ENCODE measurements at places on chromosomes 16 and 17. TPM values are rescaled to one million over a fixed set of nuclear protein-coding genes. Genes with fewer than 3 reads are reported as not detected.

The BCL6B gene
- 0.18 TPM for total RNA-seq

The OR1E2 gene
- not detected for total RNA-seq

The PDILT gene
- not detected for total RNA-seq

The OR4D1 gene
- not detected for total RNA-seq

The TMEM92 gene
- total RNA-seq = 0.89 TPM

The DUS1L gene
- total RNA-seq = 72.7 TPM

The OTOA gene
- total RNA-seq = not detected

The SMIM36 gene
- not detected for total RNA-seq

The MMP25 gene
- not detected for total RNA-seq

The CES1 gene
- total RNA-seq = 0.58 TPM

The DVL2 gene
- total RNA-seq = 59.5 TPM

The ADORA2B gene
- total RNA-seq = 65.2 TPM

The KIF2B gene
- not detected for total RNA-seq

The SPNS2 gene
- total RNA-seq = not detected

The RCVRN gene
- total RNA-seq = not detected

The KRT23 gene
- 4.3 TPM for total RNA-seq

The FZD2 gene
- 9.8 TPM for total RNA-seq

The ZFP3 gene
- 0.89 TPM for total RNA-seq

The MARVELD3 gene
- not detected for total RNA-seq

The LITAFD gene
- total RNA-seq = not detected

The HOXB1 gene
- not detected for total RNA-seq

The KCNJ18 gene
- not detected for total RNA-seq

The EFCAB5 gene
- total RNA-seq = 0.18 TPM

The PHKB gene
- 29.6 TPM for total RNA-seq

The NECAB2 gene
- 0.86 TPM for total RNA-seq

The ZNF75A gene
- 3.2 TPM for total RNA-seq

The C1QBP gene
- total RNA-seq = 326 TPM

The OSBPL7 gene
- 9.7 TPM for total RNA-seq

The KRT17 gene
- 3.5 TPM for total RNA-seq

The DNAI2 gene
- total RNA-seq = not detected

The KCTD2 gene
- 20.8 TPM for total RNA-seq

The AGRP gene
- not detected for total RNA-seq

The TMC5 gene
- not detected for total RNA-seq

The LGALS9B gene
- not detected for total RNA-seq

The WFIKKN1 gene
- total RNA-seq = 0.86 TPM

The DRC3 gene
- under 0.01 TPM for total RNA-seq

The SEPTIN1 gene
- total RNA-seq = not detected

The DOC2A gene
- total RNA-seq = 0.53 TPM

The OTOP3 gene
- total RNA-seq = not detected

The KRT40 gene
- total RNA-seq = not detected

The GNGT2 gene
- not detected for total RNA-seq

The RGS9 gene
- total RNA-seq = 2.7 TPM

The SOX15 gene
- not detected for total RNA-seq

The KCTD5 gene
- total RNA-seq = 31.7 TPM

The CTF1 gene
- total RNA-seq = 3.9 TPM

The OR3A3 gene
- not detected for total RNA-seq

The METTL23 gene
- 27.8 TPM for total RNA-seq

The SOST gene
- not detected for total RNA-seq

The TMEM238L gene
- not detected for total RNA-seq

The ZNF469 gene
- total RNA-seq = 1.8 TPM

The RPAIN gene
- total RNA-seq = 35.3 TPM

The ZMYND15 gene
- total RNA-seq = not detected

Data from myometrial cell (primary cell).